Activated CD8-positive, alpha-beta memory T cell treated with anti-CD3 and anti-CD28 coated beads, Interleukin-2, amount 10 ng/mL, durations not matched to agents 7 days and 5 days (primary cell): ENCODE measurements at places on chromosomes 2 and 18. TPM values are rescaled to one million over a fixed set of nuclear protein-coding genes. Genes with fewer than 3 reads are reported as not detected.

- H3K27ac ChIP-seq = no peak overlapping the region
- no peak overlapping the region for H3K4me3 ChIP-seq
- peaks cover 2% of the 10 kb centered on the region for H3K4me1 ChIP-seq
- DNase-seq = no peak
- H3K27me3 ChIP-seq = no peaks in the 10 kb centered on the region
Observed at GRCh38 chr18:37160038-37160820, 331.3 kb downstream of the KIAA1328 start.

- no peak overlapping the region for H3K27ac ChIP-seq
- DNase-seq = no peak
- H3K4me3 ChIP-seq = no peak overlapping the region
- no peaks in the 10 kb centered on the region for H3K36me3 ChIP-seq
Observed at GRCh38 chr2:62176801-62177200, 19.1 kb upstream of the B3GNT2 start.

DNA sequence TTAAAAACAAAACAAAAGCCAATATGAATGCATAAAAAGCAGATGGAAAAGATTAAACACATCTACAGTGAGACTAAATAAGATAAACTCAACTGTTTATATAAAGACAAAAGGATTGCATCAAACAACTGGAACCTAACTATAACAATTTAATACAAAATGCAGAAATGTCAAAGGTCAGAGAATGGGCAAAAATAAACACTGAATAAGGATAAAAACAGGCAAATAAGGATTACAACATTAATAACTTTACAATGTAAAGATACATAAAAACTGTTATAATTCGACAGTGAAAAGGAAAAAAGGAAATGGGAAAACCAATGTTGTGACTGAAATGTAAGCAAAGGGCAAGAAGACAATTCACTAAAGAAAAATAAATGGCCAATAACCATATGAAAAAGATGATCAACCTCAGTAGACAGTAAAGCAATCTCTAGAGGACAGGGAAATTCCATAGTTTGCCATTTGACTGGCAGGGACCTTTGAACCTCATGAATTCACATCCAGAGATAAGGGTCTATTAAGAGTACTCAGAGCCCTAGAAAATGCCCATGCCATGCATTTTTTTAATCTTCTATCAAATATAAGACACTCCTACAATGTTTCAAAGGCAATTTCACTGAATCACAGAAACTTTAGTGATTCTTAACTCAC is 83.7 kb downstream of the TMEM131 start:
- no peak overlapping the region for H3K27ac ChIP-seq
- peaks cover 24% of the 10 kb centered on the region for H3K4me1 ChIP-seq
- H3K27me3 ChIP-seq = no peaks in the 10 kb centered on the region
- H3K4me3 ChIP-seq = no peak overlapping the region
- H3K36me3 ChIP-seq = peaks cover 28% of the 10 kb centered on the region

DNA sequence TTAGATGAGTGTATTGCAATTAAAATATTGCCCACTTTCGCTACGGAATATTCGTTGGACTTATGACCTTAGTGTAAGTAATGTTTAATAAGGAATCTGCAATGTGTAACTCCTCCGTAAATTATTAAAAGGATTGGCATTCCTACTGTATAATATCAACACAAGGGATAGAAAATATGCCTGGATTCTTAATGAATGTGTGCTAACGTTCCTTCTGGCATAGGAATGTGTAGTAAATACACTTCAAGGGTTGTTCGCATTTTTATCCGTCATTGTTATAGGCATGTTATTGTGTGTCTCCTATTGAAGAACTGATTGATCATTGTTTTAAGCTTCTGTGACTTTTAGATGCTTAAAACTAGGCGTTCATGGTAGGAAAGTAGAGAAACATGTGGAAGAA is 134.5 kb downstream of the NEDD4L start:
- H3K4me3 ChIP-seq = no peak overlapping the region
- H3K27ac ChIP-seq = no peak overlapping the region
- no peak for DNase-seq

- DNase-seq = no peak
- H3K27me3 ChIP-seq = peaks cover 7% of the 10 kb centered on the region
- H3K4me1 ChIP-seq = no peaks in the 10 kb centered on the region
- H3K27ac ChIP-seq = no peak overlapping the region
Observed at GRCh38 chr2:10504994-10505820, 57.1 kb upstream of the ODC1 start.

DNA sequence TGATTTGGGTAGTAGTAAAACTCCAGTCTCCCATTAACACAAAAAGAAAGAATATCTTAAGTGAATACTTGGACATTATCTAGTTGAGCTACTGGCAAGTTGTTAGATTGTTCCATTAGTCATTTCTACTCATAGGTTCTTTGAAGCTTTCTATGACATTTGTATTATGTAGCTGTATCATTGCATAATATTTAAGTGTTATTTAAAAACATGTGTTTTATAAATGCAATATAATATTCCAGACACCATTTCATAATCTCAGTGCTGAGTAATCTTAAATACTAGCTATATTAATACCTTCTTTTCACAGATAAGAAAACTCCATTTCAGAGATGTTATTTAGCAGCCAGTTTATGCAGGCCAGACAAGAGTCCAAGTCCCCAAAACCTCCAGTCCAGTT is 271.9 kb downstream of the NCKAP5 start:
- no peak for DNase-seq
- H3K27me3 ChIP-seq = no peaks in the 10 kb centered on the region
- no peaks in the 10 kb centered on the region for H3K4me1 ChIP-seq
- H3K36me3 ChIP-seq = no peaks in the 10 kb centered on the region
- H3K27ac ChIP-seq = no peak overlapping the region
- H3K4me3 ChIP-seq = no peak overlapping the region

GRCh38 chr2:239487272-239487671 is 86.5 kb upstream of the HDAC4 start:
- no peaks in the 10 kb centered on the region for H3K36me3 ChIP-seq
- H3K27ac ChIP-seq = no peak overlapping the region
- H3K4me3 ChIP-seq = no peak overlapping the region
- no peaks in the 10 kb centered on the region for H3K4me1 ChIP-seq
- H3K27me3 ChIP-seq = peaks cover 6% of the 10 kb centered on the region
- no peak for DNase-seq

DNA sequence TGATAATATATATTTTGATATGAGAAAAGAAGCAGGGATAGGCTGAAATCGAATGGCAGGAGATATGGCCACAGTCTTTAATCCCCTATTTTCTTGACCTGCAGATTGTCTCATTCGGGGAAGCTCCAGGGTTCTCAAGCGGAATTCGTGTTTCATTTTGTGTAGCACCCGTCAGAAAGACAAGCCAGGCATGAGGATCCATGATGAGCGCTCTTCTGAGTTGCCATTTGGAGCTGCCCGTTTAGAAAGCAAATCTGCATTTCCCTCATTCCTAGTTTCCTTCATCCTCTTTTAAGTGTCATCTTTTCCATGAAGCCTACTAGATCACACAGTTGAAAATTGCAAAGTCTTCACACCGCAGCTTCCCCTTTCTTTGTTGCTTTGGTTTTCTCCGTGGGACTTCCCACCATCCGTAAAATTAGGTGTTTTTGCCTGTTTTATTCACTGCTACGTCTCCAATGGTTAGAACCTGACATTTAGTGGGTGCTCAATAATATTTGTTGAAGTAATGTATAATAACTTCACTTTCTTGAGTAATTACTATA is 16.9 kb downstream of the HNMT start:
- H3K27ac ChIP-seq = no peak overlapping the region
- H3K4me1 ChIP-seq = no peaks in the 10 kb centered on the region
- H3K36me3 ChIP-seq = no peaks in the 10 kb centered on the region

DNA sequence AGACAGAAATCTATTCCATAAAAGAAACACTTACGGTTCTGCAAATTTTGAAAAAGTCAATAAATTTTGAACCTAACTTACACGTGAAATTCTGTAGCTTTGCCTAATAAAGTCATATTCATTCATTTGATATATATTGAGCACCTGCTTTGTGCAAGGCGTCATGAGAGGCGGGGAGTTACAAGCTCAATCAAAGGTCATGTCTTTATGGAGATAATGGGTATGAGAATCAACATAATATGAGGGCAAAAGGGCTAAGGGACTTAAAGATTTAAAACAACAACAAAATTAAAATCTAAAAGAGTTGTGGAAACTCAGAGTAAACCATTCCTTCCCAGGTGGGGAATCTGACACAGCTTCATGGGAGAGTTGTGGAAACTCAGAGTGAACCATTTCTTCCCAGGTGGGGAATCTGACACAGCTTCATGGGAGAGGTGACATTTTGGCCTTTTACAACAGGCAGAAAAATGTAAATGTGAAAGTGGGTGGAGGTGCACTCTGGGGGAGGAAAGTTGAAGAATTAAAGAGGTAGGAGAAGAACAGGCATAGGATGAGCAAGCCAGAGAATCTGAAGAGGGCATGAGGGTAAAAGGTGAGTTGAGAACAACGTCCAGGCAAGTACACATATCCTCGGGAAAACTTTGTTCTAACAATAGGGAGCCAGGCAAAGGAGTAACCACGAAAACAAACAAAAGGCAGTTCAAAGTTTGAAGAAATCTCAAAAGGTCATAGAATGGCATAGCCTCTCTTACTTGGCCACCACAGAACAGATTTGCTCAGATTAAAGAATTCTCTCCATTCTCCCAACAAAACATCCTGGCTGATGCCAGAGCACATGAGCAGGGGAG is 49.5 kb upstream of the CD226 start:
- H3K4me1 ChIP-seq = peaks cover 4% of the 10 kb centered on the region
- DNase-seq = no peak
- H3K36me3 ChIP-seq = peaks cover 62% of the 10 kb centered on the region

DNA sequence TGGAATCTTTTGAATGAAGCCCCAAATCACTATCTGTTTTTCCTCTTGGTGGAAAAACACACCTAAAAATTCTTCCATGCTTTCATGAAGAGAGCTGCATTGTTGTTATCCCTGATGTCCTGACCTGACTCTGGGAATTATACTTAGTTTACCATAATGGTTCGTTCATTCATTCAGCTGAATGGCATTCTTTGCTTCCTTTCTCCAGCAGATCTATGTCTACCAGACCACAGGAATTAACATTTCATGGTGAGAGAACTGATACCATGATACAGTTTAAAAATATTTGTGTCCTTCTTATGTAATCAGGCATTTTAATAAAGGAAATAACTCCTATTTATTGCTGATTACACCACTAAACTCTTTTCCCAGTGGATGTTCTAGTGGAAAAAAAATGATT is 11.1 kb upstream of the SLC4A10 start:
- no peaks in the 10 kb centered on the region for H3K36me3 ChIP-seq
- peaks cover 39% of the 10 kb centered on the region for H3K27me3 ChIP-seq
- no peak overlapping the region for H3K4me3 ChIP-seq
- DNase-seq = no peak
- no peaks in the 10 kb centered on the region for H3K4me1 ChIP-seq
- H3K27ac ChIP-seq = no peak overlapping the region

- H3K27me3 ChIP-seq = no peaks in the 10 kb centered on the region
- DNase-seq = no peak
- H3K4me1 ChIP-seq = no peaks in the 10 kb centered on the region
- no peaks in the 10 kb centered on the region for H3K36me3 ChIP-seq
Observed at GRCh38 chr2:150339282-150339681, 148.2 kb downstream of the RND3 start.

DNA sequence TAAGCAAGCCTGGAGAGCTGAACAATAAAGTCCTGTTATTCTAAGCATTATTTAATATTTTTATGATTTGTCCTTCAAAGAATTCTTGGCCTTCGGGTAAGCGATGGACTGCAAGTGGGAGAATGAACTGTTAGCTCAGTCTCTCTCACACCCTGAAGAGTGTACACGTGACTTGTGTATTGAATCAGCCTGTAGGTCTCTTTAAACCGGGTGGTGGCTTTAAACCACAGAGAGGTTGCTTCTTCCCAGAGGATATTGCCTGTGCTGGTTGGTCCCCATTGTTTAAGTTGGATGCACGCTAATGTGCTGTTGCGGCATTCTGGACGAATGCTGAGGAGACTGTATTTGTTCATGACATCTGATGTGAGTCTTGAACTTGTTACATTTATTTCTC is 183.3 kb downstream of the LTBP1 start:
- no peak overlapping the region for H3K4me3 ChIP-seq
- H3K36me3 ChIP-seq = no peaks in the 10 kb centered on the region
- DNase-seq = no peak
- H3K4me1 ChIP-seq = no peaks in the 10 kb centered on the region

DNA sequence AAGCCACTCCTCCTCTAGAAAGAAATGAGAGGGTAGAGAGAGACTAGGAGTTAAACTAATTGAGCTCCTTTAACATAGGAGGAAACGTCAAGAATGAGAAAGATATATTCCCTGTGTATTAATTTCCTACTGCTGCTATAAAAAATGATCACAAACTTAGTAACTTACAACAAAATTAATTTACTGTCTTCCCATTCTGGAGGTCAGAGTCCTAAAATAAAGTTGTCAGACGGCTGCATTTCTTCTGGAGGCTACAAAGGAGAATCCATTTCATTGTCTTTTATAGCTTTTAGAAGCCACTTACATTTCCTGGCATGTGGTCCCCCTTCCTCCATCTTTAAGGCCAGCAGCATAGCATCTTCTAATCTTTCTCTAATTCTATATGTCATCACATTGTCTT is 26.9 kb downstream of the ICA1L start:
- H3K27ac ChIP-seq = no peak overlapping the region
- H3K4me3 ChIP-seq = no peak overlapping the region
- no peaks in the 10 kb centered on the region for H3K27me3 ChIP-seq
- peaks cover 8% of the 10 kb centered on the region for H3K36me3 ChIP-seq
- no peak for DNase-seq
- H3K4me1 ChIP-seq = peaks cover 2% of the 10 kb centered on the region

GRCh38 chr2:121049950-121050585 is 234.9 kb downstream of the TFCP2L1 start:
- H3K27me3 ChIP-seq = no peaks in the 10 kb centered on the region
- H3K27ac ChIP-seq = no peak overlapping the region
- no peak for DNase-seq
- H3K36me3 ChIP-seq = no peaks in the 10 kb centered on the region

DNA sequence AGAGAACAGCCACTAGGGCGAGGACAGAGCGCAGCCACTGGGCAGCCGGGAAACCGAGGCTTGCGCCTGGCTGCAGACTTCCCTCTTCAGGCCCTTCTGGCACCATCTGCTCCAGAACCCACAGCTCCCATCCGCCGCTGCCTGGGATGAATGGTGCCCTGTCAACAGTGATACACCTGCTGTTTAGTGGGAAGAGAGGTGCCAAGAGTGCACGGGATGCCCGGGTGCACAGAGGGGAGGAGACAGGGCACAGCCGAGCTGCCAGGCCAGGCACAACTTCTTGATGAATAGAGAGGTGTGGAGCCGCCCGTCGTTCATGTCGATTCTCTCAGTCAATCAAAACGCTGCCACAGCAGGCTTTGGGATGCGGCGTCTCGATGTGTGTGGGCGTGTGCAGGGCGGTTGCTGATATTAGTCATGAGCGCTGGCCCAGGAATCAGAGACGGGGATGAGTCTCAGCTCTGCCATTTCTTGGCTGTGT is 39.5 kb downstream of the RRM2 start:
- peaks cover 20% of the 10 kb centered on the region for H3K4me1 ChIP-seq
- DNase-seq = no peak
- H3K27ac ChIP-seq = no peak overlapping the region
- H3K27me3 ChIP-seq = no peaks in the 10 kb centered on the region
- H3K36me3 ChIP-seq = peaks cover 13% of the 10 kb centered on the region

Gene CREG2
- total RNA-seq = not detected

Gene SCN2A
- not detected for total RNA-seq

Gene KANSL1L
- 4.1 TPM for total RNA-seq

Gene TTR
- not detected for total RNA-seq

Gene IL37
- not detected for total RNA-seq

Gene CXCR1
- total RNA-seq = 1.4 TPM

Gene CTNNA2
- total RNA-seq = not detected

Gene TMEM18
- total RNA-seq = 25.6 TPM
